ENCODE measurements at places on chromosomes 7 and 10.

DNA sequence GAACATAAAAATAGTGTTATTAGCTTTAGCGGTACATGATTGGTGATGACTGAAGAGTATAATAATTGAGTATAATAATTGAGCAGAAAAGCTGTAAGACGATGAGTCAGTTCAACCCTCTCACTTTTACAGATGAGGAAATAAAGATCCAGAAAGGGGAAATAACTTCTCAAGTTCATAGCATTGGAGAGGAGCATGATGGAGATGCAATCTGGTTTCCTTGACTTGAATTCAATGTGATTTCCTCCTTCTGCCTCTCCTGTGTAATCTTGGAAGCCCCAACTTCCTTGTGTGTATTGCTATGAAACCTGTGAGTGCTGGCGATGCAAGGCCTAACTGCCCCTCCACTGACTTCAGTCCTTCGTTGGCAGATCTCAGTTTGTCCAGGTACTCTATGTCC is 265.1 kb downstream of the LRMDA start:
- no peak for DNase-seq

DNA sequence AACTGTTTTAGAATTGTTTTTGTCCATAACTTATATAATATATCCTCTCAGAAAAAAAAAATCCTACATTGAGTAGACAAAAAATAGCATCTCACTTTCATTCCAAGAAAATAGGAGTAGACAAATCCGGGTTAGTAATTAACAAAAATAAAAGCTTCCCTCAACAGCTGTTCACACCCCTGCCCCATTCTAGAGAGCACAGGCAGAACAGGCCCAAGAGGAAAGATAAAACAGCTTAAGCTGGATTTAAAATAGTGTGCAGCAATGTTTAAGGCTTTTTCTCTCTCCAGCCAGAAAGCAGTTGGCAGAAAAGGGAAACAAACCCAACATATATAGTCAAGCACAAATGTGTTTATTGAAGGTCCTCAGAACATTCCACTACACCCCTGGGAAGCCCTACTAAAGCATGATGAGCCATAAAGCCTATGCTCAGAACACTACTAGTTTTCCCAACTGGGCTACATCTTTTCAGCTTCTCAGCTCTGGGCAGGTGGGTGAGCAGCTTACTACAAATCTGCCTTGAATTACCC is 189.9 kb downstream of the MTERF1 start:
- DNase-seq, result no peak

- DNase-seq, result no peak
These were observed 27.3 kb upstream of the KNDC1 start for GRCh38 chr10:133132473-133133291.

GRCh38 chr10:132570771-132571649 is 33.4 kb downstream of the INPP5A start:
- no peak for DNase-seq
